Effector memory CD4-positive, alpha-beta T cell (primary cell): ENCODE measurements at places on chromosomes 7 and 10.

- no peak for DNase-seq
These were observed 341.3 kb upstream of the SEMA3C start for GRCh38 chr7:81260152-81260551.

GRCh38 chr7:143042159-143042789 is 9.9 kb upstream of the OR6V1 start:
- no peak for DNase-seq

DNA sequence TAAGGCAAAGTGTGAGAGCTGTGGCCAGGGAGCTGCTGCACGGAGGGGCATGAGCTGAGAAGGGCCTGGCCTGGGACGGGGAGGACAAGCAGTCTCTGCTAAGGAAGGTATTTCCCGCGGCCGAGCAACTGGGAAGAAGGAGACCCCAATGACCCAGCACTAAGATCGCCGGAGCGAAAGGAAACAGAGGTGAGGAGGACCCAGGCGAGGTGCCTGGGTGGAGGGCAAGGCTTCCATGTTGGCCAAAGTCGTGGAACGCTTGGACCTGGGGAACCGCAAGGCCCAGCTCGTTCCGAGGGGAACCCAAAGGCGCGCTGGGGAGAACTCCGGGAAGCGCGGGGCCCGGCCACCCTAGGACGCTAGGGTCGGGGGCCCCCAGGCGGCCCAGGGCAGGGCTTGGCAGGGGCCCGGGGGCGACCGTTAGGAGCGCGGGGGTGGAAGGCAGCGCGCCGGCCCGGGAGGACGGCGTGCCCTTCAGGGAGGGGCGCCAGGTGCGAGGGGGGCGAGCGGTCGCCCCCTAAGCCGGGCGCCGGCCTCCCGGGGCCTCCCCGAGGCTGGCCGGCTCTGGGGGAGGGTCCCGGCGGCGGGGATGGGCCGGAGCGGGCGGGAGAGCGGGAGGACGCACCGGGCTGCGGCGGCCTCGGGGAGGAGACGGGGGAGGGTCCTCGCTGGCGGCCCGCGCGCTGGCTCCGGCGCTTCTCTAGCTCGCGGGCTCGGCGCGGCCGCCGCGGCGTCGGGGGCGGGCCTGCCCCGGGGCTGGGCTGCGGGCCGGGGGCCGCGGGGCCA is 545 bp downstream of the GIGYF1 start:
- DNase-seq: no peak

GRCh38 chr7:95808396-95808795 is 36.0 kb downstream of the DYNC1I1 start:
- no peak for DNase-seq

GRCh38 chr10:4127518-4128315 is 342.7 kb upstream of the KLF6 start:
- no peak for DNase-seq

DNA sequence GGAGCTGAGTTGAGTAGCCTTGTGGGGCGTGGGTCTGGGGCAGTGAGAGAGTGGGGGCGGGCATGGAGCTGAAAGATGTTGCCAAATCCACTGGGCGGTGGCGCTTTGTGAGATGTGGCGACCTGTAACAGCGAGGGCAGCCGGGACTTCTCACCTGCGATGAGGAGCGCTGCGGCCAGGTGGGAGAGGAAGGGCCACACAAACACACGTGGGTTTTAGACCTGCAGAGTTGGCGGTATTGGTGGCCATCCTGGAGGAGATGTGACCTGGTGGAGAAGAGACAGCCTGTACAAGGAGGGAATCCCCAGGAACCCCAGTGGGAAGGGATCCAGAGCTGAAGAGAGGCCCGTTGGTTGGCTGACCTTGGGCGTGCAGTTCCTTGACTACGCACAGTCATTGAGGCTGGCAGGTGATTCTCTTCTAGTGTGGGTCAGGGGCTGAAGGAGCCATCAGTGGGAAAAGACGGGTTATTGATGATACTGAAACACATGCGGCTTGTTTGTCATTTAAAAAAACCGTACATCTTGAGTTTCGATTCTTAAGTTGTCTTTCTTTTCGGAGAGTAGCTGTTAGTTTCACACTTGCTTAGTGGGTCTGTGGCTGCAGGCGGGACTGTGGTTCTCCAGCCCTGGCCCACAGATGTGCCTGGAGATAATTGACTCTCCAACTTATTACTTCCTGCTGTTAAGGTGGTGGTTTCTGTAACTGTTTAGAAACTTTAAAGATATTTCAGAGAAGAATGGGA is 2.4 kb downstream of the CHST12 start:
- DNase-seq: peak; percentile 54

DNA sequence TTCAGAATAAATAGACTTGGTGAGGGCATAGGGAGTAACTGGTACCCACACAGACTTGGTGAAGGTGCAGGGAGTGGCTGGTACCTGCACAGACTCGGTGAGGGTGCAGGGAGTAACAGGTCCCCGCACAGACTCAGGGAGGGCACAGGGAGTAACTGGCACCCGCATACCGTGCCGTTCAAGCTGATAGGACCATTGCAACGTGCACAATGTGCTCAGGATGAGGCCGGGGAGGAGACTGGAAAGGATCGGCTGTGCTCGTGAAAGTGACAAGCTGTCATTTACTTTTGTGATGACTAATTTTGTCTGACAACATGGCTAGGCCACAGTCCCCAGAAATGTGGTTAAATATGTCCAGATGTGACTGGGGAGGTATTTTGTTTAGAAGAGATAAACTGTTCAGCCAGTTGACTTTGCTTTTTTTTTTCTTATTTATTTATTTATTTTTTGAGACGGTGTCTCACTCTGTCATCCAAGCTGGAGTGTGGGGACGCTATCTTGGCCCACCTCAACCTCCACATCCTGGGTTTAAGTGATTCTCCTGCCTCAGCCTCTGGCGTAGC is 76.2 kb upstream of the NMT2 start:
- no peak for DNase-seq

GRCh38 chr10:77620731-77621130 is 16.9 kb downstream of the KCNMA1 start:
- DNase-seq: no peak

DNA sequence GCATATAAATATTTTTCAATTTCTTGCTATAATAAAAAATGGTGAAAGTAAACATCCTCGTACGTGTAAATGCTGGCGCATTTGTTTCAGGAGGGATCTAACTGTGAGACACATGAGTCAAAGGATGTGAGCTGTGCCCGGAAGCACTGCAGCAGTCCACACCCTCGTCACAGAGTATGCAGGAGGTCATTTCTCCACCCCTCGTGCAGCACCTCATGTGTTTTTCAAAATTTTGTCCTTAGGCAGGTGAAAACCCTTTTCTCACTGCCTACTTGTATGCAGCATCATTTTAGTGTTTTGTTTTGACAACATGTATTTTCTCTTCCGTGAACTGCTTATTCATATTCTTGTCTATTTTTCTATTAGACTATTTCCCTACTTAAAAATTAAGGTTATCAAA is 162.7 kb downstream of the AVL9 start:
- no peak for DNase-seq

DNA sequence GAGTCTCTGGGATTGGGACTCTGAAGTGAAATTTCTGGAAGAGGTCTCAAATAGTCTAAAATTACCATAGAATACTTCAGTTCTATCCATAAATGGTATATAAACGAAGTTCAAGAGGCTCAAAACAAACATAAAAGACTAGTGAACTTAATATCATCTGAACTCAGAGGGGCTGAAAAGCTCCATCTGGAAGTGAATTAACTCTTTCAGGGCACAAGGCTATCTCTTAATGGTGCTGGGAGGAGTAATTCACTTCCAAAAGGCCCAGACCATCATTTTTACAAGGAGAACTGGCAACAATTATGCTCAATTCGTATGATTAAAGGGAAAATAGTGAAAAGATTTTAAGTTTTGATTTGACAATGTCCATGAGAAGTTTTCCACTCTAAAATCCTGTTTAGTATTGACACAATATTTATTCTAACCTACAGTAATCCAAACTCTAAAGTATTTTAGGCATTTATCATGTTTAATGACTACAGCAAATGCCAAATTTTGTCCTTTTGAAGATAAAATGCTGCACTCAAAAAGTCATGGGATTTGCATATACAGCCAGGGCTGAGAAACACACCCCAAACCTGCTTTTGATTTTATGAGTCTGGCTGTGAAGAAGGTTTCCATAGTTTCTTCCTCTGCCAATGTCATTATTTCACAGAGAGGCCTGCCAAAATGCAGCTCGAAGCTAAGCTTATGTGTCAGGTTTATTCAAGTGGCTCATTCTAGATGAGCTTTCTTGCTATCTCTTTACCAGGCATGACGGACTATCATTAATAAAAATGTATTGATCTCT is 143.9 kb downstream of the HIBADH start:
- no peak for DNase-seq

GRCh38 chr10:29734640-29734961 is 99.8 kb upstream of the SVIL start:
- DNase-seq: no peak

GRCh38 chr10:3042589-3042988 is 24.8 kb upstream of the PFKP start:
- no peak for DNase-seq

DNA sequence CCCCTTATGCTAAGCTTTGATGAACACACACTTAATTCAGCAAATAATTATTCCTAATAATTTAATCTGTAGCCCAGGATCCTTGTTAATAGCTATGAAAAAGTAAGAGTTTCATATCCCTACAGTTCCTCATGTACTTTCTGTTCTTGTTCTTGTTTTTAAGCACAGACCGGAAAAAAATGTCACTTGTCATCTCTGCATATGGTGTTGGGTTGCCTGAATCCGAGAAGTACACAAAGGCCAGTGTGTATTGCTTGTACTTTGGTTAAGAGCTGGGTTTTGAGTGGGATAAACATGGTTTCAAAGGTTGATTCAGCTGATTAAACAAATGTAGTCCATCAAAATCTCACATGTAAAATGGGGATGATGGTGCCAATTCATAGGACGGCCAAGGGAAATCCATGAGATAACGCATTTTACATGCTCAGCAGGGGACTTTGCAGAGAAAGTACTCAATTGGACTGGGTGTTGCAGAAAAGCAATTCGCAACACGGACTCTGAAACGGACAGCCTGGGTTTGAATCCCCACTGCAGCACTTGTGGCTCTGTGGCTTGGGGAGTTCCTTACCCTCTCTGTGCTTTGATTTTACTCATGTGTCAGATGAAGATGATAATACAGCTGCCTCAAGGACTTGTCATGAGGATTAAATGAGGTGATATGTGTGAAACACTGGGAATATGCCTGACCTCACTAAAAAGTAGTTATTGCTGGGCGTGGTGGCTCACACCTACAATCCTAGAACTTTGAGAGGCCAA is 71.7 kb downstream of the MAP3K8 start:
- DNase-seq: no peak

DNA sequence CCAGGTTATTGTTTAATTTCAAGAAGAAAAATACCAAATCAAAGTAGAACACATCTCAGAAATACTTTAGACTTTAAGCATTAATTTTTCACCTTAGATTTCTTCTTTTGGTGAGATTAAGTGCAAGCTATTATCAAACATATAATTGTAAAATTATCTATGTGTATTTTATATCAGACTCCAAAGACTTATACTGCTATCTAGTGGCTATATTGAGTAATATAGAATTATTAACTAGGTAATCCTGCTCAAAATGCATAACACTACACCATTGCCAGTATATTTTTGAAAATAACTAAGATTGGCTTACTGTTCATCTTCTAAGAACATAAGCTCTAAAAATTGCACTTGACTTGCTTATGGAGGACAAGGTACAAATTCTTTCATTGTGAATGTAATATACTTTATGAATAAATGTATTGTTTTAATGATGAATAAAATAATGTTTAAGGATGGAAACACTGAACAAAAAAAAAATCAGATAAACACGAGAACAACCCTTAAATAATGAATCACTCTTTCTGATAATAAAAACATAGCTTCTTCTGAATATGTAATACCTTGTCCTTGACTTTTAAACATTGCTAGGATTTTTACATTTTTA is 86.7 kb upstream of the GNAI1 start:
- no peak for DNase-seq

- DNase-seq: no peak
These were observed 96.1 kb downstream of the PIP4K2A start for GRCh38 chr10:22618078-22618785.

DNA sequence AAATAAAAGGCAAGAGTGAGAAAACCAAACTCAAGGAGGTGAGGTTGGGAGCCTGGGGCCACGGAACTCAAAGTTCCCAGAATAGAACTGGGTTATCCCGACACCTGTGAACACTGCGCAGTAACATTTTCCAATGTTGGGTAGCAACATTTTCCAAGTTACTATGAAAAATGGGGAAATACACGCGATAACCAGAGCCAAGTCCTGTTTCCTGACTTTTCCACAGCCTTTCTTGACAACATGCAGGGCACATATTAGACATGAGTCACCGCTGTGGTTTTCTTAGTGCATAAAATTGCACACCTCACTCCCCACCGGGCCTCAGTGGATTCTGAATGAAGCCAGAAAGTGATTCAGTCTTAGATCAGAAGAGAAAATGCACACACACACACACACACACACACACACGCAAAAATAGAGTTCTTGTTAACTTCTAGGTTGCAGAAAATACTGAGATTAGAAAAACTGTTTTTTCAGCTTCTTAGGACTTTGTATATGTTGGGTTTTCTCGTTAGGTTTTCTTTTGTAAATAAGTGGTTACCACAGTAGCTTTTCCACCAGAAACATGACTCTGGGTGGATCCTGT is 70.0 kb downstream of the CAMK1D start:
- DNase-seq: no peak

DNA sequence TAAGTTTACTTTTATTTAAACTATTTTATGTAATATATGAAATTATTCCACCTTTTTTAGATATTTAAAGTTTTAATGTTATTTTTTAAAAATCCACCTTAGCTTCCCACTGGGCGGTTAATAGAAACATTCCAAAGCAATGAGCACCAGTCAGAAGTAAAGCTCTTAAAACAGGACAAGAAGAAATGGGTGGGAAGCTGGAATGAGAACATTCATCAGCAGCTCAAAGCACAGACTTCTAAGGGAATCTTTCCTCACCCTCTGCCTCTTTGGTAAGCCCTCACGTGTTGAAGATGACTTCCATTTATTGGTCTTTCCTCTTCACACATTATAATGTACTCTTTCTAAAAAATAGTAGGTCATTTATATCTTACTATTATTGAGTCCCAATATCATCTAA is 3.1 kb downstream of the AGMO start:
- no peak for DNase-seq

GRCh38 chr7:76220185-76221057 is 18.7 kb downstream of the SRRM3 start:
- DNase-seq: no peak

- DNase-seq: no peak
These were observed 4.7 kb downstream of the DNAH11 start for GRCh38 chr7:21547501-21547900.

GRCh38 chr7:7157177-7157886 is 25.0 kb upstream of the C1GALT1 start:
- peak; percentile 11 for DNase-seq

- DNase-seq: no peak
These were observed 161.9 kb downstream of the KIAA1217 start for GRCh38 chr10:24370877-24371276.

DNA sequence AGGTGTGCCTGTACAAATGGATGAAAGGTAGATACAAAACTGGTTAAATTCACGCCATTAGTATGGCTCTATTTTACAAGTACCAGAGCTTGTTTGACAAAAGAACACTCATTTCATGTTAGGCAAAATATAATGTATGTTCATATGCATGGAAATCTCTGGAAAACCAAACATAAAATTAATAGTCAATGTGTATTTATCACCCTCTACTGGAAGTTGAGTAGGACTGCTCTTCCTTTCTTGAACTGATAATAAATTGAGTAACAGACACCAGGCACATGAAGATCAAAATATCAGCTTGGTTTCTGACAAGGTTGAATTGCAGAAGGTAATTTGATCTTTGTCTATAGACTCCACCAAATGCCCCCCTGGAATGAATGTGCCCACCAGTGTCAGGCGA is 19.8 kb upstream of the AKR1B1 start:
- no peak for DNase-seq
